ENCODE measurements at places on chromosomes 16 and 17.

DNA sequence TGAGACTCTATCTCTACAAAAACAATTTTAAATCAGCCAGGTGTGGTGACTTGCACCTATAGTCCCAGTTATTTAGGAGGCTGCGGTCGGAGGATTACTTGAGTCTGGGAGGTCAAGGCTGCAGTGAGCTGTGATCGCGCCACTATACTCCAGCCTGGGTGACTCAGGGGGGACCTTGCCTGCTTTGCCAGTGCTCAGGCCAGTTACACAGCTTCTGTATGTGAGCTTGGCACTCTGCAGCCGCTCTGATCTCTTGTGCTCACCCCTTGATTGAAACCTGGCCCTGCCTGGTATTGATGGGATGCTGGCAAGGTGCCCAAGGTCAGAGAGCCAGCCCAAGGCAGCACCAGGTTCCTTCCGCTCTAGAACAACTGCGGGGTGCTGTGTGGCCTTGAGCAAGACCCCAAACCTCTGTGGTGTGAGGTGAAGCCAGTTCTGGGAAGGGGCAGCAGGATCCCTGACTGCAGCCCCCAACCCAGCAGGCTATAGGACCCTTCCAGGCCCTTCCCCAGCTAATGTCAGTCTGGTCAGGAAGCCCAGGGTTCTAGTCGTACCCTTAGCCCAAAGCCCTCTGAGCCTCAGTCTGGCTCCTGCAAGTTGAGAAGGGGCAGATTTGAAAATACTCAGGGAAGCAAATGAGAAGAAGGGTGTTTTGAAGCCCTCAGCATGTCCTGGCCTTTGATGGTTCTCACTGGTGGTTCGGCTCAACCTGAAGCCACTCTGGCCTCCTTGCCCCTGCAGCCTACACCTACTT lies 18.9 kb downstream of the MMP15 start:
- no peak for DNase-seq

DNA sequence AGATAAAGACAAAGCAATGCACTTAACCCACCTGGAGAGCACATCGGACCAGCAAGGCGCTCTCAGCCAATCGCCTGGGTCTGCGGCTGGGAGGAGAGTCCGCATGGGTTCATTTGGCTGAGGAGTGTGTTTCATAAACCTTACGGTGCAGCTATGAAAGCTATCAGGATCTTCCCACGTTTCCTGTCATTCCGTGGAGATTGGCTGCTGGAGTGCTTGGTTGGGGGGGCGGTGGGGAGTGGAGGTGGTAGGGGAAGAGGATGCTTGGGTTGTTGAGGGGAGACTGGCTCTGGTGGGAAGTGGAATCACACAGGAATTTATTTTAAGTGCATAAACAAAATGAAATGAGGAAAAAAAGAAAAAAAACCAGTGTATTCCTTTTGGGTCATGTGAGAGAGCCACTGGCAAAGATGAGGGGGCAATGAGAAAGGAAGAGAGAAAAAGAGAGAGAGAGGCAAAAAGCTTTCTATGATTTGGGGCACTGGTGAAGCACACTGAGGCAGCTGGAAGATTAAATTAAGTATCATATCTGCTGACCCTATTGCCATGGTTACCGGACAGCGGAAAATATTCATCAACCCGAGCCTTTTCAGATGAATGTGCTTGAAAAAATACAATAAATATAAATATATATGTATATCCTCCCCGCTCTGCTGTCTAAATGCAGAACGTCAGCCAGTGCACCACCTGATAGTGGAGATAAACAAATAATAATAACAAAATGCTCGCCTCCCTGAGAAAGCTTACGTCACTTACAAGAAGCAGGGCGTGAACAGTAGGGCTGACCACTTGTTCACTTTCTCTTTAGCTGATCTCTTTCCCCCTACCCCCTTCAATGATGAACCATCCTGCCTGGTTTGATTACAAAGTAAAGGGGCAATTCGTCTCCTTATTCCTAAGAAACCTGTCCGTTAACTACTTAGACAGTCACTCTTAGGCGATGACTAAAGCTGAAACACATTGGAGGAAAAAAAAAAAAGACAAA lies 457.0 kb upstream of the ZFHX3 start:
- no peak for DNase-seq

DNA sequence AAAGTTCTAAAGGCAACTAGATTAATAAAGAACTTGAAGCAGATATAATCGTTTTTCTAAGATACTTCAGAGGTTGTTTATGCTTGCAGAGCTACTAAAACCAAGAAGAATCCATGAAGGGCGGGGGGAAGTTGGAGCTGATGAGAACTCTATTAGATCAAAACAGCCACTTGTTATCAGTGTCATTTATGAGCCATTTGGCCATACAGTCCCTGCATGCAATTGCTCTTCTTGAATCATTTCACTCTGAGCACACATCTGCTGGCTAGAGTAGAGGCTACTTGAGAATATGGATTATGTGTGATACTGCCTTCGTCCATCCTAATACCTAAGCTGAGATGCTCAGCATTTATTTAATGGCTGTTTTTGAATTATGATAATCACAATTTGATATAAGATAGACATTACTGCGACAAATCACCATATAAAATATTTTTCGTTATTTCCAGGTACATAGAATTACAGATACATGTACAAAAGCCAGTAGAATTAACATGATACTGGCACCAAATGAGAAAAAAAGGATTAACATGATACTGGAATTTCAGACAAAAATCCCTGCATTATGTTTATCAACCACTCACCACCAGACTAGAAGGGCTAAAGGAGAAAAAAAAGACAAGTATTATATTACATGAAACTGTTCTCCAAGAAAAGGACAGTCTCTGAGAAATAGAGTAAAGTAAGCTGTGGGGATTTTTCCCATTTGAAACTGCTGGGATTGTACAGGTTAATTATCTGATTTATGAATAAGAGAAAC lies 64.5 kb downstream of the TEX2 start:
- DNase-seq = no peak

DNA sequence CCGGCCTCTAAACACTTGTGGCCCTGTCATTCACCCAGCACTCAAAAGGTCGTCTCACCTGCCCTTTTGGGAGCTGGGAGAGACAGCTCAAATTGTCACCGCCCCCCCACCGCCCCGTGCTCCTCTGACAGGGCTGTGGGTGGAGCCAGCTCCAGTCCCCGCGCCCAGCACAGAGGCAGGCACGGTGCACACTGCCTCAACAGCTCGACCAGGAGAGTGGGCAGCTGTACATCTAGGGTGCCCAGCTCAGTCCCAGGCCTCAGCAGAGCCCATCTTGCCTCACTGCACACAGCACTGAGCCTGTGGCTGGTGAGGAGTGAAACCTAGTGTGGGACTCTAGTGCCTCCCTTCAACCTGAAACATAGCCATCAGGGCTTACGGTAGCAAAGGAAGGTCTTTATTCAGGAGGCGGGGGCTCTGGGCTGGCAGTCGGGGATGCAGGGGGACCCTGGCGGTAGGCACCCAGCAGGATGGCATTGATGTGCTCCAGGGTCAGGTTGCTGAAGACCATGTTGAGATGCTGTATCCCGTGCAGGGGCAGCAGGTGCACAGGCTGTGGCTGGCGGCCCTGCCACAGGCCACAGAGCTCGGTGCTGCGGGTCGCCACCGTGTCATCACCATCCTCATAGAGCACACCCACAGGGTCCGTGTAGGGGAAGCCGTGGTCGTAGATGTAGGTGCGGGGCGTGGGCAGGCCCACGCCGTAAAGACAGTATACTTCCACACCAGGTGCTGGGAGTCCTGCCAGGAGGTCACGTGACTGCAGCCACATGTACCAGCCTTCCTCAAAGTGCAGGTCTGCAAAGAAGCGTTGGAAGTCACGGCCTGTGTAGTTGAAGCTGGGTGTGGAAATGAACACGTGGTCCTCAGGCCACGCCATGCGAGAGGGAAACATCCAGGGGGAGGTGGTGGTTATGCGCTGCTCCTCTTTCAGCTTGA lies 3.1 kb upstream of the PSMB10 start:
- no peak for DNase-seq

GRCh38 chr17:4533523-4534504 lies 21.4 kb downstream of the MYBBP1A start:
- no peak for DNase-seq
